ENCODE measurements at places on chromosomes 6 and 20.

- no peak for DNase-seq
These were observed 115.1 kb upstream of the TCF21 start for GRCh38 chr6:133773776-133774175.

DNA sequence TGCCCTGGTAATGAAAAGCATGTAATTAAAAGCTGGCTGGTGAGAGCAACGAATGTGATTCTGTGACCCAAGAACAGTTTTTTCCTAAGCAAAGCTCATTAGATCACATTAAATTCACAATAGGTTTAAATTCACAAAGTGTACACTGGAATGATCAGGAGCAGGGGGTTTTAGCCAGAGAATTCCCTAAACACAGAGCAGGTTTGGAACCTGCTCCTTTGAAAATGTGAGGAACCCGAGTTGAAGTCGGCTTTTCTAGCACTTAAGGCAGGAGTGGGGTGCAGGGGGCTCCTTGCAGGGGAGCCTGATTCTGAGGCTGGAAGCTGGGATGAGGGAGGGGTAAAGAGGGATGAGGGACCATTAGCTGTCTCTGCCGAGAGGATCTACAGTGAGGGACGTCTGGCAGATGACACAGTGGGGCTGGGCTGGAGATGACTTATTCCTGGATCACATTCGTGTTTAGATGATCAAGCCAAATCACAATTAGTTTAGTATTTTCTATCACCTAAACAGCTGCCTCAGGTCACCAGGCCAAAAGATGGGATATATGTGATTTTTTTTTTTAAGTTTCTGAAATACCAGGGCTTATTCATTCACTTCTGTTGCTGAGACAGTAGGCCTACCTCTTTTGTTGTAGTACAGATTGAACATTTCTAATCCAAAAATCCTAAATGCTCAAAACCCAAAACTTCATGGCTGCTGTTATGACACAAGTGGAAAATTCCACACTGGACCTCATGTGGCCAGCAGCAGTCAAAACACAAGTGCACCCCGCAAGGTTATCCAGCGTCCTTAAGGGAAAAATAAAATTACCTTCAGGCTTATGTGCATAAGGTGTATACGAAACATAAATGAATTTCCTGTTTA is 93.1 kb upstream of the HIVEP1 start:
- no peak for DNase-seq

- DNase-seq, result no peak
These were observed 150.0 kb downstream of the PHACTR1 start for GRCh38 chr6:12866422-12867029.

DNA sequence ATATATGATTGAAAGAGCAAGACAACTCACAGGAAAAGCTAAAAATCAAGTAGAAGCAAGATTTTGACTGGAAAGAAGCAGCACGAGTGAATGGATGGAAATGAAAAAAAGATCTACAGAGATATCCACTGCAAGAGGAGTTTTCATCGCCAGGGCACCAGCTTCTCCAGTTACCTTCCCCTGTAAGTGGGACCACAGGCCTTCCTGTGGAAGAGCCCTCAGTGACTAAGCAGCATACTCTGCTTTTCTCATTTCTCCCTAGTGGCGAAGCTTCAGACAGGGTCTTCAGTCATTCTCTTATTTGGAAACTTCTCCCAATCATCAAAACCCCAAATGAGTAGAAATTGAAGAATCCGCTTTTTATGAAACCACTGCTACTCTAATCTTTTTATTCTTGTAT is 40.5 kb downstream of the ADGRB3 start:
- no peak for DNase-seq

DNA sequence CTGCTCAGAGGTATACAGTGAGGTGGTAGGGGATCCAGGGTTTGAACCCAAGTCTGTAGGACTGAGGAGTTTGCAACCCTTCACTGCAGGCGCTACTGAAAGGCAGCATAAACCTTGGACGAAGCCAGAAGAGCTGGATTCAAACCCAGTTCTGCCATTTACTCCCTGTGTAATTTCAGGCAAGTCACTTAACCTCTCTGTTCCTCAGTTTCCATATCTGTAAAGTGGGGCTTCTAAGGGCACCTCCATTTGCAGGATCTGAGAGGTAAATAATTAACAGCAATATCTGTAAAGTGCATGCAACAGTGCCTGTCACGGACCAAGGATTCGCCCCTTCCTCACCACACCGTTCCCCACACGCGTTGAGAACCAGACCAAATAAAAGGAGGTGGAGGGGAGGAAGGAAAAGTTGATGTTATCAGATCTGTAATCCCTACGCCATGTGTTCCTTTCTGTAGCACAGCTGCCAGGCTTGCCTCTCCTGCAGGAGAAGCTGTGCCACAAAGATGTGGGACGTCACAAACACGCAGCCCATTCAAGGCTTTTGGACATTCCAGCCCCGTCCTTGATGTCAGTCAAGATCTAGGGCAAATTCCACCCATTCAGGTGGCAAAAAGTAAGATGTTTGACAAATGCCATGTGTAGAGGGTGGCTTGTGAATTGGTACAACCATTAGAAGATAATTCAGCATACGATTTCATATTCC is 9.8 kb downstream of the RIPOR3 start:
- no peak for DNase-seq

GRCh38 chr20:49825521-49826033 is 12.9 kb downstream of the SLC9A8 start:
- no peak for DNase-seq

DNA sequence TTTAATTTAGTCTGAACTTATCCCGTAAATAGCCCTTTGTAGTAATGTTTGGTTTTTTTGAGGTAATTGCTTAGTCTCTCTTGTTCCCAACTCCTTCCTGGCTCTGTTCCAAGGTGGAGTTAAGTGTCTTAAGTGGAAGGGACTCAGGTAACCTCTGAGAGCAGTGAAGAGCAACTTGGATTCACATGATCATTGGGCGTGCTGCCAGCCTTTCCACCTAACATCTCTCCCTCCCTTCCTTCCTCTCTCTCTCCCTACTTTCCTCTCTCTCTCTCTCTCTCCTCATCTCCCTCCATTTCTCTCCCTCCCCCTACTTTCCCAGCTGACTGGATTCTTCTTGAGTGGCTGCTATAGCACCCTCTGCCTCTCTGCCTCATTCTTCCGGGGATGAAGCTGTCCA is 232.9 kb upstream of the SASH1 start:
- DNase-seq, result no peak

- DNase-seq, result no peak
These were observed 111.5 kb downstream of the LCA5 start for GRCh38 chr6:79425589-79426311.

GRCh38 chr6:154543628-154544027 is 33.1 kb upstream of the CNKSR3 start:
- no peak for DNase-seq

DNA sequence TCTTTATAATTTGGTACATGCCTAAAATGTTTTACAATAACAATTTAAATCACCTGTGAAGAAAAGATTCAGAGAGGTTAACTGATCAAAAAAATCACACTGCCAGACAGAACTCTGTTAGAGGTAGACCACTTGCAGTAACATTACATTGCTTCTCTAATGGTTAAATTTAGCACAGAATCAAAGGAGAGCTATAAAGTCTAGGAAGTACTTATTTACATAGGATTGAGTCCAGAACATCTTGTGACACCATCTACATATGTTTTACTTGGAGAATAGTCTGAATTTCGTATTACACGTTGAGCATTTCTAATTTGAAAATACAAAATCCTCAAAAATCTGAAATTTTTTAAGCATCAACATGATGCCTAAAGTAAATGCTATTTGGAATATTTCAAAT is 17.2 kb upstream of the TBC1D20 start:
- DNase-seq, result no peak

GRCh38 chr6:69953491-69953890 is 87.1 kb downstream of the COL19A1 start:
- no peak for DNase-seq

Measured in stimulated activated CD4-positive, alpha-beta T cell treated with anti-CD3 and anti-CD28 coated beads, Interleukin-1b, Interleukin-23, amount 100 ng/mL, for 24 hours (primary cell).